Retinal pigment epithelial cell (primary cell): ENCODE measurements at places on chromosomes 5 and 9.

- no peak for DNase-seq
These were observed 249.7 kb upstream of the ZNF462 start for GRCh38 chr9:106613250-106613737.

DNA sequence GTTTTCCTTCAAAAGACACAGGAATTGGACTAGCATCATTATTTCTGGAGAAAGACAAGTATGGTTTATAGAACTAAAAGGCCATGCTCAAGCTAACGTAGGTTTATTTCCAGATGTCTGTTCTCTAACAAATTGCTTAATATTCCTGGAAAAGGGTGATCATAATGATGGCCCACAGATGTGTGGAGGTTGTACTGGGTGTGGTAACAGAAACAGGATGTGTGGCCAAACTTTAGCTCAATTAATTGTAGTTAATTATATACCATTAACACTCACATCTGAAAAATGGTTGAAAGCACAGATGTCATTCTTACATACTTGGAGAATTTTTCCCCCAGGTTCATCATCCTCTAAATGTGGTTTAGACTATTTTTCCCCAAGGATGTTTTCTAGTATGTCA lies 292.7 kb upstream of the RASA1 start:
- no peak for DNase-seq

DNA sequence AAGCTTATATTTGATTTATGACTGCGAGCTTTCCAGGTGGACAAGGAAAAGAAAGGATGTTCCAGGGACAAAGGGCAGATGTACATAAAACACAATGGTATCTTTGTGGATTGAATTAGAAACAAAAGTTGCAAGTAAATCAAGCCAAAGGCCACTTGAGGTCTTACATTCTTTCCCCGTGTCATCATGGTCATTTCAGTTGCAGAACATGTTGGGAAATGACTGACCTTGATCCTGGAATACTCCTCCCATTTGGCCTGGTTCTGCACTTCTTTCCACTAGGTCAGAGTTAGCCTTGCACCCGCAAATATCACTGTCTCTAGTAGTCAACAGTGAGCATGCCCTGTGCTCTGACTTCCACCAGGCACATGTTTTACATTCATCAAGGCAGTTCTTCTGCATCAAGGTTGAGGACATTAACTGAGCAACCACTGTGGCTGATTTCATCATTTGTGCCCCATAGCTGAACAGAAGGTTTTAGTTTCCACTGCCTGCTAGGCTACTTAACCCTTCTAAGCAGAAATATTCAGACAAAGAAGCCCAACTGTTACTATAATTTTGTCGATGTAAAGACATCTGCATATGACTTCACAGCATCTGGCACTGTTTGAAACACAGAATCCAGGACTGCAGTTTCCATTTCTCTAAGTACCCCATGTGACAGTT lies 1161.7 kb upstream of the DMAC1 start:
- no peak for DNase-seq

GRCh38 chr9:121216271-121216805 lies 14.7 kb upstream of the RAB14 start:
- no peak for DNase-seq

GRCh38 chr9:104456831-104457230 lies 47.2 kb upstream of the OR13F1 start:
- no peak for DNase-seq

GRCh38 chr5:141709699-141710267 lies 27.8 kb upstream of the ARAP3 start:
- no peak for DNase-seq

DNA sequence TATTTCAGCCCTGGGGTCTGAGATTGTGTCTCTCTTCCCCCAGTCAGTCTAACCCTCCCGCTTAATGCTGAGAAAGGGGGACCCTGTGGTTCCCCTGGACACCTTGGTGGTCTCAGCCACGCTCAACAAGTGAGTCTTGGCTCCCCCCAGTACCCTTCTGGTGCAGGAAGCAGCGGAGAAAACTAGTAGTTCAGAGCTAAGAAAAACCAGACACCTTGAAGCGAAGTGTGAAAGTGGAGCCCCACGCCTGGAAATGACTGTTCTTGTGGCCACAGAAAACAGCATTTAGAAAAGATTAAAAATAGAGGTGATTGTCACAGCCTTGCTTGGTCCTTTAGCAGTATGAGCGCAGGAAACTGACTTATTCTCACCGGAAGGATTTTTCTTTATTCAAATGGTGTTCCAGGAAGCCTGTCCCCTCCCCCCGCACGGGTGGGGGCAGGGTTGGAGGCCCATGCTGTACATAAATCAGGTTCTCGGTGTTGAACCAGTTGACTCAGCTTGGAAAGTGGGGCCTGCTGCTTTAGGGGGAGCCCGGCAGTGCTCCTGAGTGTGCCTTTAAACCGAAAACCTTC lies 8.1 kb downstream of the ARPC5L start:
- DNase-seq: no peak

DNA sequence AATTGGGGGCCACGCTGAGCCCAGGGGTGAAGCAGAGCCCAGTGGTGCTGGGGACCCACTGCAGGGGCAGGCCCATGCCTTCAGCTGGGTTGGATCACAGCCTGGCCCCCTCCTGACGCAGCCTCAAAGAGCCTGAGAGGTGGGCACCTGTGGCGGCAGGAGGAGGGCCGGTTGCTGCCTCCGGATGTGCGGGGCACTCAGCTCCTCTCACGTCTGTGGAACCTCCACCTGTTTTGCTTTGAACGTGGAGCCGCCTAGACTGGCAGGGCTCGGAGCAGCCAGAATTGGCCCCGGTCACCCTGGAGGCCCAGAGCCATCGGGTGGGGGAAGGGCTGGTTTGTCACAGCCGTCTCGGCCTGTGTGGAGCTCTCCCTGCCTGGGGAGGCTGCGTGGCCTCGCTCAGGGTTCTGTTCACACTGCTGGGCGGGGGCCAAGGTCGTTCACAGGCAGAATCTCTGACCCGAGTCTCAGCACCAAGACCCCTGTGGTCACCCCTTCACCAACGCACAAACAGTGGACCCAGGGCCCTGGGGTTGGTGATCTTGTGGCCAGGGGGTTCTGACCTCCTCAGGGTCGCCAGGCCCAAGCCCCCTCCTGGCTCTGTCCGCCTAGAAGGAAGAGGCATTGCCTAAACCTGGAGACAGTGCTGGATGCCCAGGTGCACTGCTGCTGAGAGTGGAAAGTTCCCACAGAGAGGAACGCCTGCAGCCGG lies 9.2 kb upstream of the SLC9A3 start:
- no peak for DNase-seq

DNA sequence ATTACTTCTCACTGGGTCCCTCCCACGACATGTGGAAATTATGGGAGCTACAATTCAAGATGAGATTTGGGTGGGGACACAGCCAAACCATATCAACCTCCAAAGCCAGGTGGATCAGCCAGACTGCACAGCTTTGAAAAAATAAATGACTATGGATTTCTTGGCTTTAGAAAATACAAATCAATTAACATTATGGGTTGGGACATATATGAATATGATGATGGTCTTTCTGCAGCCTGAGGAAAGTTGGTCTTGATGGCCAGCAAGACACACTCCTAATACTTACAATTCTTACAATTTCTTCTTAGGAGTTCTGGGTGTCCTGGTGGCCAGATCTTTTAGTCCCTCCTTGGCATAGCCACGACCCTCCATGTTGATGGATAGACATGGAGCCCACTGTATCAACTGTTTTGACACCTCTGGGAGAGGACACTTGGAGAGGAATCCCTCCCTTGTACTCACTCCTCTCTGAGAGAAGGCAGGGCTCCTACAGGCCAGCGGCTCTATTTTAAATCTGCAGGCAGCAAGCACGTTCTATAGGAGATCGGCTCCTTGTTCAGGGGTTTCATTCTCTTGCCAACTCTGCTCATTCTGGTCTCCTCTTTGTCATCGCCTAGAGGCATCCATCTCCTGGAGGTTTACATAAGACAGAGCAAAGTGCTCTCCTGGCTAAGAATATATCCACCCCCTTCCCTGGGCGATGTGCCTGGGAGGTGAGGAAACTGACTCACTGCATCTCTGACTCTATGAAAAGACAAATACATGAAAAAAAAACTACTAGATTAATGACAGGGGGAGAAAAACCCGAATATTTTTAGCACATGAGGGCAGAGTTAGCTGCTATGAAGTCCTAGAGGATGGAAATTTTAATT lies 145.9 kb downstream of the CARTPT start:
- DNase-seq: no peak

DNA sequence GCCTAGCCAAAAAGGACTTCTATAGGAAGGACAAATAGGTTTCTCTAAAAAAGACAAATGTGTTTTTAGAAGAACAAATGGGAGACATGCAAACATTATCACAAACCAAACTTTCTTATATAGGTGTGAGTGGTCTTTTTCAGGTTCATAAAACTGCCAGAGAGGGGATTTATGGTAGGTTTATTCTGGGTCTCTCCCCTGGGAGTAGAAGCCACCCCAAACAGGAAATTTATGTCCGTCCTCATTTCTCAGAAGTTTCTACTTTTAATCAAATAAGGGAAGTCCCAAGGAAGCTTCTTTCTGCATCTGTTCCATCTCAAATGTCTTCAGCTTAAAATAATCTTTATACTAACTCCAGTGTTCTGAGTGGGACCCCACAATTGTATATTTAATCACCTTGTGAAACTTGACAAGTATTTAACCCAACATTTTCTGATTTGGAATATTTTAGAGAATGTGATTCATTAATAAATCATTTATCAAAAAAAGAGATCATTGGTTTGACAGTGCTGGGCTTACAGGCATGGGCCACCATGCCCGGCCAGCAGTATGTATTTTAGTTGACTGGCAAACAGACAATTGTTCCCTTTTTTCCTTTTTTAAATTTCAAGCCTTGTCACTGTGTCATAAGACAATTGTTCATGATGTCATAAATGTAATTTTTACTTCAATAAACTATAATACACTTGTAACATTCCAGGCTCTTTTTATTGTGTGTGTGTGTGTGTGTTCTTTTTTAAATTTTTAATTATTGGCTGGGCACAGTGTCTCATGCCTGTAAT lies 44.6 kb upstream of the GLDC start:
- DNase-seq: no peak

DNA sequence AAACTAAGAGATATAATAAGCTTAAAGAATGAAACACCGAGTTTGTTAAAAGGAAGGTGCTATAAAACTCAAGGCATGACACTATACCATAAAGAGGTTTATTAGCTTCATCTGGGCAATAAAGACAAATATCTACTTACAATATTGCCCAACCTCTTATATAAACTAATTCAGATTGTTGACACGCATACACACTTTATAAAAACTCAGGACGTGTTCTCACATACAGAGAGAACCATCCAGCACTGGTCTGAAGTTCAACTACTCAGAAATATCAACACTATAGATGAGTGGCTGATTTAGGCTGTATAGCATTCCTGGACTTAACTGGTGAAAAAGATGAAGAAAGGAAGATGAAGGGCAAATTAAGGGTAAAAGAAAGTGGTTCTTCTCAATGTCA lies 81.2 kb downstream of the FRMD3 start:
- no peak for DNase-seq

- DNase-seq: no peak
These were observed 157.5 kb upstream of the SHB start for GRCh38 chr9:38226491-38226951.

GRCh38 chr5:120609570-120609969 lies 145.5 kb downstream of the PRR16 start:
- DNase-seq: no peak

DNA sequence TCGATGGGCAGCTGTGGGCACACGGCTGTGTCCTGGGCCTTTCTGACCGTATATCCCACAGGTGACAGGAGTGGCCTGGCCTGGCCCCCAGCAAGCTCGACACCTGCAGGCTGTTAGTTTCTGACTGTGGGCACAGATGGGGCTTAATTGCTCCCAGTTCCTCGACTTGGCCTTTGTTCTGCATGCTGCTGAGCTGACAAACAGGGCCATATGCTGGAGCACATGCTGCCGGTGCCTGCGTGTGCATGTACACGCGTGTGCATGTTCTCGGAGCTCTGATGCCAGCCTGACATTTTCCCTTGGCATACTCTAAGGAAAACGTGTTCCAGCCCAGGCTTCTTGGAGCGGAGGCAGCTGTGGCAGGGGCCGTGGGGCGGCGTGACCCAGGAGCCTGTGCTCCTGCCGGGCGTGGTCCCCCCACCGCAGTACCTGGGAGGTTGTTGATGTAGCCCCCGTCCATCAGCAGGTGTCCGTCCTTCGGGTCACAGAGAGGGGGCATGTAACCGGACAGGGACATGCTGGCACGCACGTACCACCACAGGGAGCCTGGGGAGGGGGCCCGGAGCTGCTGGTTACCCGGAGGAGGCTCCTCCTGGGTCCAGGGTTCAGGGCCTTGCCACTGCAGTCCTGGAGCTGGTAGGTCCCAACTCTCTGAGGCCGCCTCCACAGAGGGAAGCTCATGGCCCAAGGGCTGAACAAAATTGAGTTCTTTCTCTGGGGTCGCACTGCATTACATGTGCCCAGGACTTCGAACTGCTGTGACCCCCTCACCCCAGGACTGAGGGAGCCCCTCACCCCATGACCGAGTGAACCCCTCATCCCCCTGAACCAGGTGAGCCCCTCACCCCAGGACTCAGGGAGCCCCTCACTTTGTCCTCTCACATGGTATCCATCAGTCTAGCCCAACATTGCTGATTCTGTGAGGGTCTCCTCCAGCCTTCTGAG lies 4.1 kb upstream of the NSMF start:
- DNase-seq: no peak

GRCh38 chr9:73259086-73259696 lies 107.5 kb downstream of the ANXA1 start:
- DNase-seq: no peak

GRCh38 chr5:41445937-41446563 lies 64.4 kb downstream of the PLCXD3 start:
- no peak for DNase-seq

DNA sequence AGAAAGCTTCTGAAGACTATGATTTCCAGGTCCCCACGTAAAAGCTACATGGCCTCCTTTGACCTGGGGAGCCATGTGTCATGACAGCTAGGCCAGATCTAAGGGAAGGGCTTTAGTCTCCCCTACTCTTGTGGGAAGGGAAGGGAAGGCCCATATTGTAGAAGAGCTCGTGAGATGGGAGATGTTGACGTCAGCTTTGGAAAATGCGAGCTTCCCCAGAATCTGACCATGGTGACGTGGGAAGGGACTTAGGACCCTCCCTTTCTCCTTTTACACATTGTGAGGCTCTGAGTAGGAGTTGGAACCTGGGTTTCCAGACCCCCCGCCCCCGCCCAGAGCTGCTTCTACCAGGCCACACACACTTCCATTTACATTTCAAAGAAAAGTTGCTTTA lies 165.5 kb downstream of the SYK start:
- no peak for DNase-seq

DNA sequence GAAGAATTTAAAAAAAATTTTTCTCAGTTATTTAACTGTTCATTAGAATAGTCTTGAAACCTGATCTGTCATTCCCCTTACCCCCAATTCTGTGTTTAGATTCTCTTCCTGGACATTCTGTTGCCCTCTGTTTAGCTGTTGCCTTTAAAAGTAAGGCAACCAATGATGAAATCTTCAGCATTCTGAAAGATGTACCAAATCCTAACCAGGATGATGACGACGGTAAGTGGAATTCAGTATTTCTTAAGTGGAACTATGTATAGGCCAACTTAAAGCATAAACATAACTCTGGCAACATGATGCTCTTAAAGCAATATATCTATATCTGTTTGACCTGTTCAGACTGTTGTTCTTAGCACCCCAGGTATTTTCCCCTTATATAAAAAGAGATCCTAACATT lies 27.2 kb downstream of the NCBP1 start:
- no peak for DNase-seq
